ENCODE measurements at places on chromosomes 5 and 9. TPM values are rescaled to one million over a fixed set of nuclear protein-coding genes. Genes with fewer than 3 reads are reported as not detected.

The FCN2 gene
- not detected for total RNA-seq

The GFM2 gene
- 43.9 TPM for total RNA-seq

DNA sequence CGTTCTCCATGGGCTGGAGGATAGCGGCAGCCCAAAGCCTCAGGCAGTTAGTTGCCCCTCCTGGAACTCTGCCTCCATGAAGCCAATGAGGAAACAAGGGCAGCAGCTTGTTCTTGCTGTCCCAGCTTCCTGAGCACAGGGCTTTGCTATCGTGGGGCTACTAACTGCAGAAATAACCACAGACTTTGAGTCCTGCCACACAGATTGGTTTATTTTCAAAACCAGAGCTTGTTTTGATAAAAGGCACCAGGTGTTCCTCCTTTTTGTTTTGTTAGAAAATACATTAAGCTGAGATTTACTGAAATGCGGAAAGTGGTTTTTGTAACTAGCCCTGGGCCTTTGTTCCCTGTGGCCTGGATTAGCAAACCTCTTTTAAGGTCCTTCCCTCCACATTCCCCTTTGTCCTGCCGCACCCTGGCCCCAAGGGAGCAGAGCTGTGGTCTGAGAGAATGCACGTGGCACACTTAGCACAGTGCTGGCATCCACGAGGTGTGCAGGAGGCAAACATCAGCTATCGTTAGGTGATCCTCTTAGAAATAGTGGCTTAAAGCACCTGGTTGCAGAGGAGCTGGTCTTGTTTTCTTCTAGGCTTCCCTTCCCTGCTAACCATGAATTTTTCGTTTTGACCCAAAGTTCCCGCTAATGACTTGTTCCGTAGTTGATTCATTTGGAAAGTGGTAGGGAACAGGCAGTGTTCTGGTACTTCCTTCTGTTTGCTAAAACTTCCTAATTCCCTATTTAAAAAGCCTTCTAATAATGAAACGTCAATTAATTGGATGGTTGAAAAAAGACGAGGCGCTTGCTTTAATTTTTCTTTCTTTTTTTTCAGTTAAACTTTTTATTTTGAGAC, 21.5 kb downstream of the MVB12B start:
- DNase-seq = peak; percentile 84
- H3K27me3 ChIP-seq = no peaks in the 10 kb centered on the region
- peak overlapping the region; percentile 88 for H3K27ac ChIP-seq
- H3K4me1 ChIP-seq = peaks cover 40% of the 10 kb centered on the region

DNA sequence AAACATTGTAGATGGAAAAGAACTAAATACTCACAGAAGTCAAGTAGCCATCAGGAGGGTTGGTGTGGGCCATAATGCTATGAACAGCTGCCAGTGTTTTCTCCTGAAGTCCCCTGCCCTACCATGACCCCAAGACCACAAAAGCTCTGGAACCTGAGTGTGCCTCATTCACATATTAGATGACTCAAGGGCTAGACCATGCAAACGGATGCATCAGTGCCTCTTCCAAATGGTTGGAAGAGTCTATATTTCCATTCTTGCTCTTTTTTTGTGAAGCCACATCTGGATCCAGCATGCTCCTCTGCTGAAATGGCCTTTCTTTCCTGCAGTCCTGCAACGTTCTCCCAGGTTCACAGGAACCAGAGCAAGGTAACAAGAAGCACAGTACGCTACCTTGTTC, 136.6 kb upstream of the EPB41L4A start:
- no peak for DNase-seq
- H3K27ac ChIP-seq = no peak overlapping the region
- no peaks in the 10 kb centered on the region for H3K27me3 ChIP-seq
- no peaks in the 10 kb centered on the region for H3K4me1 ChIP-seq
- H3K4me3 ChIP-seq = no peak overlapping the region

GRCh38 chr9:97749928-97750327, 52.8 kb upstream of the XPA start:
- no peak overlapping the region for H3K27ac ChIP-seq
- H3K4me1 ChIP-seq = peaks cover 21% of the 10 kb centered on the region
- peaks cover 6% of the 10 kb centered on the region for H3K27me3 ChIP-seq
- DNase-seq = no peak
- no peaks in the 10 kb centered on the region for H3K36me3 ChIP-seq
- H3K4me3 ChIP-seq = no peak overlapping the region

Data from neural progenitor cell (in vitro differentiated cells).